ENCODE measurements at places on chromosomes 3 and 15. TPM values are rescaled to one million over a fixed set of nuclear protein-coding genes. Genes with fewer than 3 reads are reported as not detected.
A peak's percentile ranks its signal among the peaks of the same experiment; 100 is the strongest.

MESP2 gene
- 1.3 TPM for total RNA-seq

CADPS gene
- not detected for total RNA-seq

SPRED1 gene
- total RNA-seq = 16.5 TPM

DPPA2 gene
- not detected for total RNA-seq

- H3K27me3 ChIP-seq = no peaks in the 10 kb centered on the region
- peak; percentile 100 for DNase-seq
These were observed 11.6 kb downstream of the GPR160 start for GRCh38 chr3:170049146-170050000.

- H3K27me3 ChIP-seq = no peaks in the 10 kb centered on the region
- no peak overlapping the region for H3K27ac ChIP-seq
- no peak overlapping the region for H3K4me3 ChIP-seq
- DNase-seq = no peak
These were observed 26.2 kb downstream of the IDH3A start for GRCh38 chr15:78175330-78175729.

GRCh38 chr3:49602877-49603411, 48.7 kb downstream of the BSN start:
- H3K27me3 ChIP-seq = no peaks in the 10 kb centered on the region
- no peaks in the 10 kb centered on the region for H3K36me3 ChIP-seq
- peak overlapping the region; percentile 67 for H3K27ac ChIP-seq

DNA sequence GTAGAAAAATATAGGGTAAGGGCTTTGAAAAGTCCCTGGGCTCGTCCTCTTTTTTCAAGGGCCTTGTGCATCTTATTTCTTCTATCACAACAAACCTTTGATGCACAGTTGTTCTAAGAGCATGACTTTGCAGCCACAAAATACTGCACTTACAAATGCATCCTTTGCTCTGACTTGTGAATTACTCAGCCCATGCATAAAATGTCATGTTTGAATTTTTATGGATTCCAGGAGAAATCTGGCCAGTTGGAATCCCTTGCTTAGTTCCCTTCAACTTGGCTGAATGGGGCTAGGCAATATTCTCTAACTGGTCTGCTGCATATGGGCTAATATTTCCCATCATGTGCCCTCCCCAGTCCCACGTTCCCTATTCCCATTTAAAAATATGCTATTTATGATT, 523.9 kb upstream of the RGMA start:
- no peak overlapping the region for H3K4me3 ChIP-seq
- H3K36me3 ChIP-seq = no peaks in the 10 kb centered on the region
- H3K27ac ChIP-seq = no peak overlapping the region
- H3K27me3 ChIP-seq = peaks cover 20% of the 10 kb centered on the region
- no peaks in the 10 kb centered on the region for H3K4me1 ChIP-seq

DNA sequence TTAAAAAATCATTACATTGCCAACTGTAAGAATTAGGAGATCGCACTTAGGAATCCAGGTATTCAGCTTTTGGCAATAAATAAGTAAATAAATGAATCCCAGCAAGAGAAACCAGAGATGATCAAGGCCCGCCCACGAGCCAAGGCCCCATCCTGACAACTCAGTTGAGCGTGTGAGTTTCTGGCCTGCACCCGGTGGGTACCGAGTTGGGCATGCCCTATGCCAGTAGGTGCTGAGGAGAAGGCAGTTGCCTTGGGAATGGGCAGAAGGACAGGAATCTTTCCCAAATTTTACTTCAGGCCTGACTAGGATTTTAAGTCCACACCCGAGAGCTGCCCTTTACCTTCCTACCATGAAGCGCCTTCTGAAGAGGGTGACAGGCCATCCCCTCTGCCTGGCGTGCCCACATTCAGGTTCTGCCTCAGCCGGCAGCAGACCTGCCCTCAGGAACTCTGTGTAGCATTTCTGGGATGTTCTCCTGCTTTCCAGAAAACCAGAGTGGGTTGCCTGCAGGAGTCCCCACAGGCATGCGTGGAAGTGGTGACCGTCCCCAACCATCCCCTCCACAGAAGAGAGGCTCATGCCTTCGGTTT, 99.3 kb upstream of the ALDH1A3 start:
- no peak overlapping the region for H3K4me3 ChIP-seq
- H3K27ac ChIP-seq = no peak overlapping the region
- H3K27me3 ChIP-seq = no peaks in the 10 kb centered on the region
- DNase-seq = no peak

- no peak overlapping the region for H3K4me3 ChIP-seq
- no peaks in the 10 kb centered on the region for H3K4me1 ChIP-seq
- no peaks in the 10 kb centered on the region for H3K27me3 ChIP-seq
- DNase-seq = no peak
These were observed 31.0 kb downstream of the NMD3 start for GRCh38 chr3:161252143-161252542.

GRCh38 chr3:111781561-111782446, 77.3 kb upstream of the PHLDB2 start:
- DNase-seq = no peak
- no peaks in the 10 kb centered on the region for H3K27me3 ChIP-seq
- no peak overlapping the region for H3K4me3 ChIP-seq
- no peak overlapping the region for H3K27ac ChIP-seq
- peaks cover 11% of the 10 kb centered on the region for H3K4me1 ChIP-seq

GRCh38 chr15:58686286-58686685, 63.2 kb downstream of the ADAM10 start:
- H3K4me3 ChIP-seq = no peak overlapping the region
- no peaks in the 10 kb centered on the region for H3K4me1 ChIP-seq
- no peak for DNase-seq

- no peaks in the 10 kb centered on the region for H3K36me3 ChIP-seq
- no peak overlapping the region for H3K27ac ChIP-seq
These were observed 66.2 kb downstream of the SCN11A start for GRCh38 chr3:38985581-38985980.

GRCh38 chr15:52673312-52673711, 5.9 kb downstream of the ATOSA start:
- H3K4me1 ChIP-seq = peaks cover 15% of the 10 kb centered on the region
- no peak for DNase-seq
- no peaks in the 10 kb centered on the region for H3K27me3 ChIP-seq
- H3K27ac ChIP-seq = no peak overlapping the region

GRCh38 chr15:45393851-45394250, 15.5 kb upstream of the GATM start:
- no peak overlapping the region for H3K4me3 ChIP-seq
- no peak overlapping the region for H3K27ac ChIP-seq
- peak; percentile 44 for DNase-seq
- no peaks in the 10 kb centered on the region for H3K36me3 ChIP-seq
- peaks cover 7% of the 10 kb centered on the region for H3K4me1 ChIP-seq
- H3K27me3 ChIP-seq = no peaks in the 10 kb centered on the region

All from PC-9 (cell line).